Stimulated activated CD8-positive, alpha-beta memory T cell treated with anti-CD3 and anti-CD28 coated beads, Interleukin-15, amount 100 ng/mL, for 4 hours (primary cell): ENCODE measurements at places on chromosomes 3 and 15.

DNA sequence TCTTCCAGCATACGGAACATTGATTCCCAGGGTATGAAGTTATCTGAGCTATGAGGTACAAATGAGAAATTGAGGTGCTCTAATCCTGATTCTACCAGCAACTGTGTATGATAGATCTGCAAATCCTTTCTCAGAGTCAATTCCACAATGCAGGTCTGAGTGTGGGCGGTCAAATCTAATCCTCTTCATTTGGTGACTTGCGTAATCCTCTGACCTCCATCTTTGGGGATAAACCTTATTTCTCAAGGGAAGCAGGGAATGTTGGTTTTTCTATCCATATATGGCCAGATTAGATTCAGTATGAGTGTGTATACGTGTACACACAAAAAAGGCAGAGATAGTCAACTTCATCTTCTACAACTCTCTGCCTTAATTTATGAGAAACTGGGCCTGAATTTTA is 348.4 kb upstream of the IL12A start:
- DNase-seq = no peak

GRCh38 chr15:83848315-83849050 is 194.6 kb downstream of the ADAMTSL3 start:
- DNase-seq = no peak

DNA sequence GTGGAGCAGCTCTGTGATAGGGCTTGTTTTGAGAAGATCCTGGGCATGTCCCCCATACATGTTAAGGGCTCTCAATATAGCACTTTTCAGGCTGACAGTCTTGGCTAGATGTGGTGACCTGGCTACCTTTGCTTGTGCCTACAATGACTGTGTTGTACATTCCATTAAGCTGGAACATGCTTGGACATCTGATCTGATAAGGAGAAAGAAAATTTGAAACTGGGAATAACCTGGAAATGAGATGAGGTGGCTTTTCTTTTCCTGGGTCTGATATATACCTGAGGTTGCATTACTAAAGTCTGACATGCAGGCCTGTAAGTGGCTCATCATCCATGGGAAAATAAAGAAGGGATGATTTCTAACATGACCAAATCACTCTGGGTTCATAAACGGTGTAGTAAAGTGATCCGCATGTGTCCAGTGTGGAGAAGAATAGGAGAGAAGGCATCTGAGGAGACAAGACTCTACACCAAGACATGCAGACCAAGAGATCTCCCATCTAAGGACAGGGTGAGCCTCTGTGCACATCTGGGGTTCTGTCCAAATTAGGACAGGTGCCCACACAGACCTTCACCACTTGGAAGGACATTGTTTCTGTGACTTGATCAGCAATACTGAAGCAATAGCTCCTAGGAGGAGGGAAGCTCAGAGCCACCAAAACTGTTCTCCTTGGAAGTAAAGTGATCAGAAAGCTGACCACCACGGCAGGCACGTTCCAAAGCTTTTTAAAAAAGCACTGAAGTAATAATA is 62.0 kb downstream of the KLHL6 start:
- DNase-seq = no peak

- DNase-seq = no peak
Observed at GRCh38 chr3:102038477-102039142, 189.3 kb downstream of the NFKBIZ start.

GRCh38 chr3:4981665-4982494 is 2.6 kb downstream of the BHLHE40 start:
- no peak for DNase-seq

DNA sequence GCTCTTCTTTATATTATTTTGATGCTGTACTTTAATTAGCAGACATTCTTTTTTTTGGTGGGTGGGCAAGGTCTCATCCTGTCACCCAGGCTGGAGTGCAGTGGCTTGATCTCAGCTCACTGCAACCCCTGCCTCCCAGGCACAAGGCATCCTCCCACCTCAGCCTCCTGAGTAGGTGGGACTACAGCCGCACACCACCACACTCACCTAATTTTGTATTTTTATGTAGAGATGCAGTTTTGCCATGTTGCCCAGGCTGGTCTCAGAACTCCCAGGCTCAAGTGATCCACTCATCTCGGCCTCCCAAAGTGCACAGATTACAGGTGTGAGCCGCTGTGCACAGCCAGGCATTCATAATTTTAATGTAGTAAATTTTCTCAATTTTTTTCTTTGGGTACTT is 608.1 kb downstream of the ZNF385D start:
- no peak for DNase-seq

GRCh38 chr3:151011427-151011826 is 38.9 kb upstream of the CLRN1 start:
- DNase-seq = no peak

DNA sequence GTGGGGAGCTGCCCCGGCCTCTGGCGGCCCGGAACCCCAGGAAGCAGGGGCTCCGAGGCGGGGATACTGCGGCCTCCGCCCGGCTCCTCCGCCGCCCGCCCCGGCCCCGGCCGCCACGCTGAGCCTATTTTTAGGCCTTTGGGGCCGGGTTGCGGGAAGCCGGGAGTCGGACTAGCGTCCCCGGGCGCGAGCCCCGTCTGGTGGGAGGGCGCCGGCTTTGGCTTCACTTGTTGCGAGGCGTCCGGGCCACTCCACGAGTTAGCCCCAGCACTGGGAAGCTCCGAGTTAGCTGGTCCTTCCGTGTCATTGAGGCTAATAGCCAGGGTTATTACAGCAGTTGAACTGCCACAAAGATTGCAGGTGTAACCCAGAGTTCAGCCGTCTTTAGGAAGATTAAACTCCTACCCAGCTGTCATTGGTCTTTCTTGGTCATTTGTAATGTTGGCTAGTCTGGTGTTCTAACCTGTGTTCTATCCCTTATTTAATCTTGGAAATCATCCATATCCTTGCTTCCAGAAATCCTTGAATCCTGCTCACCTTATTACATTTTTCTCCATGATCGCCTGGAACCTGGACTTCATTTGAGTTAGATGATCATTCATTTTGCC is 791 bp downstream of the GYG1 start:
- DNase-seq = no peak

GRCh38 chr15:34721157-34721801 is 33.5 kb downstream of the GJD2 start:
- DNase-seq = no peak

- DNase-seq = no peak
Observed at GRCh38 chr15:39052323-39052705, 487.7 kb upstream of the RASGRP1 start.

GRCh38 chr15:46146002-46146401 is 511.2 kb downstream of the SQOR start:
- no peak for DNase-seq

- no peak for DNase-seq
Observed at GRCh38 chr3:119187266-119187665, 13.9 kb downstream of the UPK1B start.

GRCh38 chr3:111976254-111976653 is 2.6 kb upstream of the ABHD10 start:
- DNase-seq = no peak

GRCh38 chr15:70494852-70495571 is 268.3 kb downstream of the UACA start:
- DNase-seq = no peak

- no peak for DNase-seq
Observed at GRCh38 chr3:37124435-37124834, 49.9 kb downstream of the LRRFIP2 start.

- DNase-seq = no peak
Observed at GRCh38 chr3:4551794-4552442, 58.8 kb downstream of the ITPR1 start.

DNA sequence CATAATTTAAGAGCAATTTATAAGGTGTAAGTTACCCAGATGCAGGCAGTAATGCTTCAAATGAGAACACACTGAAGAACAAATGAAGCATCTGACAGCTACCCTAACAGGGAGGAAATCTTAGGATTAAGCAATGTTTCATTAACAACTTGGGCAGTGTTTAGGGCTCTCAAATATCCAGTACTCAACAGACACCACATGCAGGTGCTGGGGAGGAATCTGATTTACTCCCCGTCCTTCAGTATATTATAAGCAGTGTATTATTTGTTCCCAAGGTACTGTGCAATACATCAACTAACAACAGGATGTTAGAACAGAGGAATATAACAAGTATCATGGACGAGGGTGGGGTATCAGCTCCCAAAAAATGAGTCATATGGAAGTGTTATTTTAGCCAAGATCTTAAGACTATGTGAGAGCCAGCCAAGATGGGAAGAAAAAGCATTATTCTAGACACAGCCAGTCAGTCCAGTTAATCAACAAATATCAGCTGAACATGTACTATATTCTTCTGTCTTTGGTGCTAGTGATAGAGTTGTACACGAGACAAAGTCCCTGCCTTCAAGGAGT is 20.4 kb downstream of the BTBD1 start:
- DNase-seq = no peak

DNA sequence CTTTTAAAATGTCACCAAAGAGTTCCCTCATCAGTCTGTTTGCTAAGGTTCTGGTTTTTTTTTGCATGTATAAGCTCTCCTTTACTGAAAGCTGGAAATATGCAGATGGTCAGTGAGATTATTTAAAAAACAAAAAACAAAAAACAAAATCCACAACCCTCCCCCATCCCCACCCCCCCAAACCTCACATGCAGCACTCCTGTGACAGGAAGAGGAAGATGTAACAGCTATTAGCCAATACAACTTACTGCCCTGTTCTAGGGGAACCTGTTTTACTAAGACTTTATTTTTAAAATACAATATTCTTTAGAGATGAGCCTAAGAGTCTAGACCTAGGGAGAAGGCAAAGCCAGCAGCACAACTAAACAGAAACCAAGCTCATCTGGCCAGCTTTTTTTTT is 39.5 kb downstream of the ANP32A start:
- no peak for DNase-seq

GRCh38 chr3:50208677-50209344 is 3.7 kb downstream of the SLC38A3 start:
- DNase-seq = no peak

GRCh38 chr3:8536096-8537056 is 34.8 kb downstream of the LMCD1 start:
- DNase-seq = no peak

- no peak for DNase-seq
Observed at GRCh38 chr15:95401587-95401986, 928.9 kb upstream of the NR2F2 start.

DNA sequence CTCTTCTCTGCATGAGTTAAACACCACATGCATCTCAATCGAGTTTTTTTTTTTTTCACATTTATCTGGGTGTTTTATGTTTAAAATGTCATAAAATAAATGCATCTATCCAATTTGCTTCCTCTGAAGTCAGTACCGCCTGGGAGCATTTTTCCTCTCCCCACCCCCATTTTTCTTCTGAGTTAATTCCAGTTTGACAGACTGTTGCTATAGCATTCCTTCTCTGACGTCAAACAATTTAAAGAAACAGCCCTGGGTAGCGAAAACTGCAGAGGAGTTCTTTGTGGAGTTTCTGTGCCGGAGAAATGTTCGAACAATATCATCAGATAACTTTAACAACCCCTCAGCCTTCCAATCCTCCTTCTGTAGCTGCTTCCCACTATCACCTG is 900 bp upstream of the GNB4 start:
- no peak for DNase-seq

GRCh38 chr3:134419214-134419959 is 45.1 kb upstream of the AMOTL2 start:
- DNase-seq = no peak

- DNase-seq = no peak
Observed at GRCh38 chr3:57980416-57980815, 27.8 kb upstream of the FLNB start.

GRCh38 chr15:63945007-63945788 is 101.1 kb downstream of the DAPK2 start:
- peak; percentile 26 for DNase-seq

DNA sequence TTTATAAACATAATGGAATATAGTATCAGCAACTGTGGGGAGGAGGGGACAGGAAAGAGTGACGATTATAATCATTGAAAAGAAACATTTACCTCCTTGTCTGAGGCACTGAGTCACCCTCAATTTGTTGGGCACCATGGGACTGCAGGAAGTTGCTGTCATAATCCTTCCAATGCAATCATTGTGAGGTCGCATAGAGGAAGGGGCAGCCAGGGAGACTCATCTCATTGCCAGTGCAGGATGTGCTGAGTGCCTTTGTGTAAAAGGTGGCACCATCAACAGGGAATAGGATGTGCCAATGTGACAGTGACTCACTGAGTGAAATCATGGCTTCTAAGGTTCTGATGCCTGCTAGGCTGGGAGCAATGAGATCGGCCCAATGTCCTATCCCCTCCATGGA is 300.4 kb upstream of the ADAMTS9 start:
- no peak for DNase-seq

DNA sequence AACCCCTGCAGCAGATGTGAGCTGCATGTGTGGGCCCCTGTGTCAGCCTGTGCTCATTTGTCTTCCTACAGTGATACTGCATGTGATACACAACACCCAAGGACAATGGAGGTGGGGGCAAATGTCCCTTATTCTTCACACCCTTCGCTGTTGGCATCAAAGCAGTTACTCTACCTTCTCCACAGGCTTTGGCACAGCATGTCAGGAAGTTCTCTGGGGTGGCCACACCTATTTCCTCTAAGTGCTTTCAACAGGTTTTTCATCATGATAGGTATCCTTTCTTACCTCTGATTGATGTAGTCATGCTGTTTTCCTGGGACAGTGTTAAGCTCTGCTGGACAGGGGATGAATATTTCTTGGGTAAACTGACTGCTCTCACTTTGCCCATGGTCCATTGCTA is 29.5 kb downstream of the ZNF662 start:
- DNase-seq = no peak

- DNase-seq = no peak
Observed at GRCh38 chr15:75631935-75632334, 6.4 kb upstream of the SNUPN start.

DNA sequence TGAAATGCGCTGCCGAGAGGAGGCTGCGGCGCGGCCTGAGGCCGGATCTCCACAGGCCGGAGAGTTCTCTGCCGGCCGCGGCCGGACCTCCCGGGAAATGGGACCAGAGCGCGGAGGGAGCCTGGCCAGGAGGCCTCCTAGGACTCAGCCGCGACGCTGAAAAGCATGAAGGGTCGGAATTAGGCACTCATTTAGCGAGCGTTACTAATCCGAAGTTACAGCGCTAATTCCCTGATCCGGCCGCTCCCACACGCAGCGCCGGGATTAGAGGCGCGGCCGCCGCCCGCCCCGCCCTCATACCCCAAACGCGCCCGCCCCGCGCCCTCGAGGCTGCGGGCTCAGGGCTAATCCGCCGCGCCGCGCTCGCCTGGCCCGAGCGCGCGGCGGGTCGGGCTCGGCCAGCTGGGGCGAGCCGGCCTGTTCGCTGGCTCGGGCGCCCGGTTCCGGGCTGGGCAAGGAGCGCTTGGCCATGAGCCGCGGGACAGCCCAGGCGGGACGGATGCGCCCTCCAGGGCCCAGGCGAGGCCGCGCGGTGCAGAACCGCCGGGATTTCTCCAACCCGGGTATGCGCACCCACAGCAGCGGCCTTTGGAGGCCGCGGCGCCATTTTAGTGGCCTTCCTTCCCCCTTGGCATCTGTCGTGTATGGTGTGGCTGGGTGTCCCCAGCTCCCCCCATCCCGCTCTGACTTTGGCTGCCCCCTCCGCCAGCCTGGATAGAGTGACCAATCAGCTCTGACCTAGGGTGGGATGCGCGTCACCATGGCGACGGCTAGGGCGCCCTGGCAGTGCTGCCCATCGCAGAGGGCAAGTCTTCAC is 36.8 kb upstream of the POLG start:
- no peak for DNase-seq
